ENCODE measurements at places on chromosomes 6 and 20. TPM values are rescaled to one million over a fixed set of nuclear protein-coding genes. Genes with fewer than 3 reads are reported as not detected.

- DNase-seq = no peak
Observed at GRCh38 chr6:103578115-103578514, 1281.6 kb downstream of the HACE1 start.

DNA sequence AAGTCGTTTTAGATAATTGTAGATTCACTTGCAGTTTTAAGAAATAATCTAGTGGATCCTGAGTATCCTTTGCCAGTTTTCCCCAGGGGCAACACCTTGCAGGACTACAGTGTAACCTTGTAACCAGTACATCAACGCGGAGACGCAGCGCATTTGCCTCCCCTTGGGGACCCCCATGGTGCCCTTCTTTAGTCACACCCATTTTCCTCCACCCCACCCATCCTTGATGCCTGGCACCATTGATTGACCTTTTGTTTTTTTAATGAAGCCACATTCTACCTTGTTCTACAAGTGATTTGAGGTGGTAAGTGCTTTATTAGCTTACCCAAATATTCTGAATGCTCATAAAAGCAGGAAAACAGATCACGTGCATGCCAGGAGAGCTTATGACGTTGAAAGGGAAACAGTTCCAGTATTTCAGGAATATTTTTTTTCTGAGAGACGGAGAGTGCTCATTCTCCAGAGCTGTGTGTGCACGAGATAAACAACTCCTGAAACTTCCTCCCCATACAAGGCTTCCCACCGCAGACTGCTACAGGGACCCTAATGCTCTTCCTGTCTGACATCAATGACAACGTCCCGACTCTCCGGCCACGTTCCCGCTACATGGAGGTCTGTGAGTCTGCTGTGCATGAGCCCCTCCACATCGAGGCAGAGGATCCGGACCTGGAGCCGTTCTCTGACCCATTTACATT, 35.7 kb downstream of the CDH26 start:
- DNase-seq = no peak

GRCh38 chr6:136470044-136470443, 80.2 kb downstream of the MAP7 start:
- DNase-seq = no peak

- no peak for DNase-seq
Observed at GRCh38 chr20:10654630-10655029, 19.2 kb downstream of the JAG1 start.

GRCh38 chr20:2604506-2604835, 48.0 kb upstream of the NOP56 start:
- no peak for DNase-seq

- DNase-seq = no peak
Observed at GRCh38 chr20:36259177-36260061, 23.1 kb downstream of the AAR2 start.

DNA sequence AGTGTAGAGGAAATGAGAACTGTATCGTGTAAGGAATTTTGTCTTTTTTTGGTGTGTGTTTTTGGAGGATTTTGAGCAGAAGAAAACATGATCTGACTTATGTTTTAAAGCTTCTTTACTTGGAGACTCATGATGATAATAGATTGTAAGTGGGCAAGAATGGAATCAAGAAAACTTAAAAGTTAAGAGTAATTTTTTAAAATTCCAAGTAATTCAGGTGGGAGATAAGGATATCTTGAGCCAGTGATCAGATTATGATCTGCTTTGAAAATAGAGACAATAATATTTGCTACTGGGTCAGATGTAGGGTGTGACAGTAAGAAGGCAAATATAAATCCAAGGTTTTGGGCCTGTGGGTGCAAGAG, 734 bp downstream of the ZSCAN26 start:
- no peak for DNase-seq

Gene DZANK1
- 1.6 TPM for total RNA-seq

DNA sequence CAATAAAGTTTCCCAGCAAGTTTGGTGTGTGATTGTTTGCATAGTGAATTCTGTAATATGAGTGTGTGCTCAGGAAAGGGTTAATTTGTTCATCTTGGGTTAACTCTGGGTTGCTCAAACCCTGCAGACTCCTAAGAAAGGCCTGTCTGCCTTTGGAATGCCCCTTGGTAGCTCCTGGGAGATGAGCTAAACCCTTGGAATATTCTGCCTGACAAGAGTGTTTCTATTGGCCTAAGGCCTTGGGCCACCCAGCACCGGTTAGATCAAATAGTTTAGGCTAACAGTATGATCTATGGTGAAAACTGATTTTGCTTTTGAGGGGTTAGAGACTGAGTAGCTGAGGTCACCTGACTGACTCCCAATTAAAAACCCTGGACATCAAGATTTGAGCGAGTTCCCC, 248.3 kb downstream of the GRM1 start:
- DNase-seq = no peak

GRCh38 chr6:149483849-149484655, 762 bp downstream of the ZC3H12D start:
- DNase-seq = no peak

GRCh38 chr6:5626727-5627426, 365.6 kb downstream of the FARS2 start:
- peak; percentile 47 for DNase-seq

- no peak for DNase-seq
Observed at GRCh38 chr6:130859161-130859867, 32.1 kb downstream of the SMLR1 start.

Gene HCRTR2
- not detected for total RNA-seq

- DNase-seq = no peak
Observed at GRCh38 chr20:48098099-48098498, 312.8 kb upstream of the SULF2 start.

GRCh38 chr6:153814136-153814535, 224.9 kb upstream of the OPRM1 start:
- DNase-seq = no peak
